Myocyte (in vitro differentiated cells): ENCODE measurements at places on chromosomes 2 and 18.

DNA sequence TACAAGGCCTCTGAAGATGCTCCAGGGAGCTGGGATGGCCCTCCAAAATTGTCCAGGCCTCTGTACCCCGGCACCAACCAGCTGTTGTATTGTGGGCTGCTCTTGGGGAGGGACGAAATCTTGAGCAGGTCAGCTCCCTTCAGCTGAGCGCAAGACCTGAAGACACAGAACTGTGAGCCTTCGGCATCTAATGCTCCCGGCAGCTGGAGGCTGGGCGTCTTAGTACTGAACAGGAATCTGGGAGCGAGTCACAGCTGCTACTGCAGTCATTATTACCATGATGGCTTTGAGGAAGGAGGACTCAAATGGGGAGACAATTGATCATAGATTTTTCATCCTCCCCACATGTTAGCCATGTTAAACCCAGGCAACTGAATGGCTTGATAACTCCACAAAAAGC, 83.0 kb upstream of the LTBP1 start:
- DNase-seq: peak; percentile 36

DNA sequence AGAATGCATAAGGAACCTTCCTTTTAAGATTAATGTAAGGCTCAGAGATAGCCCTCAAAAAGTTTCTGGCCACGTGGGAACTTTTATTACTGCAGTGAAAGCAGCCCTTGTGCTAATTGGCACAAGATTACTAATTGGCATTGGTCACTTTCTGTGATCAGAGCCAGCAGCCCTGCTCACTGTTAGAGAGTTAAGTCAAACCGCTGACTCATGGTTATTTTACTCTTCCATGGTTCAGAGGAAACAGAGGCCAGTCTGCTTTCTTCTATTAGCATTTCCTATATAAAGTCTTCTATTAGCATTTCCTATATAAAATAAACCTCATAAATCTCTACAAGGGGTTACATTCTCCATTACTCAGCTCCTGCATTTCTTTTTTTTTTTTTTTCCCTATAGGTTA, 1.5 kb upstream of the SLC35G4 start:
- no peak for DNase-seq

GRCh38 chr18:58454406-58455061, 174.4 kb downstream of the ALPK2 start:
- DNase-seq: no peak

DNA sequence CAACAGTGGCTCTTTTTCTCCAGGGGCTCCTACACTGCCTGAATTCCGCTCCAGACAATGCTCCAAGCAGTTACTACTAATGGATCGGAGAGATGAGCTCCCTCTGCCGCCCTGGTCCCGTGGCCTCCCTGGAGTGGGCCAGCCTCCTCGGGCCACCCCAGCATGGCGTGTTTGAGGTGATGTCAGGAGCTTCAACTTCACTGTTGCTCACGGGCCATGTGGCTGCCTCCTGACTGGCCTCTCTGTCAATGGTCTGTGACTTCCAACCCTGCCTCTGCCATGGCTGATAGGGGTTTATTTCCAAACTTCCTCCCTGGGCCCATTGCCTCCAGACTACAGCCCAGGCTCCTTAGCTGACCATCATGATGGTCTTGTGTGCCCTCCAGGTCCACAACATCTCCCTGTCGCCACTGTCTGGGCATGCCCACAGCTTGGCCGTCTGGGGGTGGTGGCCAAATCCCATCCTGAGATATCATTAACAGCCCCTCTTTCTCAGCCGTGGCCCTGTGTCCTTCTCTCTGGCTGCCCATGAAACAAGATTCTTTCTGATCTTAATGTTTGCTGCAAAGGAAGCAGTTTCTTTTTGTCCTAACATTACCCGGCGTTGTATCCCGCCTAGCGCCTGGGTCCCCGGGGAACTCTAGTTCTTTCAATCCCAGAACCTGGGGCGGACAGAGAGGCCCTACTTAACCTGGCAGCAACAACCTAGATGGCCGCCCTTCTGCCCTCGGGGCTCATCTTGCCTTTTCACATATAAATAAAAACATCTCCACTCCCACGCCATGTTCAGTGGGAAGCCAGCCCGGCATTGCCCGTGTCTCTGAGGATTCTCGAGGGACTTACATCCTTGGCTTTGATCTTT, 38.1 kb downstream of the ATOH8 start:
- DNase-seq: no peak

- DNase-seq: no peak
Measured at GRCh38 chr2:231745303-231746038, 35.6 kb downstream of the PDE6D start.

GRCh38 chr2:142893241-142893640, 15.8 kb downstream of the KYNU start:
- no peak for DNase-seq

DNA sequence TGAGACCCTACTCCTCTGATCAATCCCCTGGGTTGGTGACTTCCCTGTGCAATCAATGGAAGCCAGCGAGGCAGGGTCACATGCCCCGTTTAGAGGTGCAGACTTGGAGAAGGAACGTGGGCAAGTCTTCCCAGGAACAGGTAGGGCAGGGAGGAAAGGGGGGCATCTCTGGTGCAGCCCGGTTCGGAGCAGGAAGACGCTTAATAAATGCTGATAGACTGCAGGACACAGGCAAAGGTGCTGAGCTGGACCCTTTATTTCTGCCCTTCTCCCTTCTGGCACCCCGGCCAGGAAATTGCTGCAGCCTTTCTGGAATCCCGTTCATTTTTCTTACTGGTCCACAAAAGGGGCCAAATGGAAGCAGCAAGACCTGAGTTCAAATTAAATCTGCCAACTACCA, 821 bp upstream of the PROC start:
- no peak for DNase-seq

DNA sequence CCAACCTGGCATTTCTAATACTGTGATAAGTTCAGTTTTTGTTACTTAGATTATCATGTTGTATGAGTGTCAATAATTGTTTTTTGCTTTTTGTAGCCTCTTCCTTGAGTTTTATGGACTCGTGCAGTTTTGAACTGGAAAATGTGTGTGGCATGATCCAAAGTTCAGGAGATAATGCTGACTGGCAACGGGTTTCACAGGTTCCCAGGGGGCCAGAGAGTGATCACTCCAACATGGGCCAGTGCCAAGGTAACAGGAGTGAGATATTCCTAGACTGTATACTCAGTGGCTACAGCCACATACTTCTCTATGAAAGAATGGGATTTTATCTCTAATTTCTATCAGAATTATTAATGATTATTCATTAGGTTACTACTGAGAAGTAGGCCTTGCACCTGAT, 18.2 kb downstream of the MEP1B start:
- no peak for DNase-seq

- DNase-seq: no peak
Measured at GRCh38 chr2:136653861-136654260, 111.5 kb upstream of the THSD7B start.

DNA sequence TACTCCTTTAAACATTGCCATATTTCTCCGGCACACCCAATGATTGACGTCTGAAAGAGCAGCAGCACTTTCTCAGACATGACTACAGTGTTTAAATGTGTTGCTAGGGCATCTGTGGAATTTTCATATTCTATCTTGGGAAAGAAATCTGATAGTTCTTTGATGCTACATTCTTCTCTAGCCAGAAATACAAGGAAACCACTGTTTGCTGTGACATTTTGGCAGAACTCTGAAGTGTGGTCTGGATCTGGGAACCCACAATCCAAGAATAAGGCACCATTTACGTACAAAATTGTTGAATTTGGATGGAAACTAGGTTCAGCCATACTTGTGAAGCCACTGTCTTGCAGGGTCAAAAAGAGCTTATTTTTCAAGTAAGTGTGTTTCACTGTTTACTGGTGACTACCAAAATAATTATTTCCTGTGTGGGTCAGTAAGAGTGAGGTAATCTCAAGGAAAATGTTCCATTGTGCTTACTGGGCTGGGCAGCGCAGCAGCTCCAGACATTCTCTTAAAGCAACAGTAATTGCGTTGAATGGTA, 21.3 kb upstream of the CD28 start:
- DNase-seq: peak; percentile 94
